ENCODE measurements at places on chromosomes 11 and 22.
A peak's percentile ranks its signal among the peaks of the same experiment; 100 is the strongest.

- no peak for DNase-seq
Measured at GRCh38 chr11:33540946-33541915, 159.4 kb downstream of the C11orf91 start.

GRCh38 chr11:122811721-122812120, 26.6 kb upstream of the CRTAM start:
- DNase-seq, result no peak

DNA sequence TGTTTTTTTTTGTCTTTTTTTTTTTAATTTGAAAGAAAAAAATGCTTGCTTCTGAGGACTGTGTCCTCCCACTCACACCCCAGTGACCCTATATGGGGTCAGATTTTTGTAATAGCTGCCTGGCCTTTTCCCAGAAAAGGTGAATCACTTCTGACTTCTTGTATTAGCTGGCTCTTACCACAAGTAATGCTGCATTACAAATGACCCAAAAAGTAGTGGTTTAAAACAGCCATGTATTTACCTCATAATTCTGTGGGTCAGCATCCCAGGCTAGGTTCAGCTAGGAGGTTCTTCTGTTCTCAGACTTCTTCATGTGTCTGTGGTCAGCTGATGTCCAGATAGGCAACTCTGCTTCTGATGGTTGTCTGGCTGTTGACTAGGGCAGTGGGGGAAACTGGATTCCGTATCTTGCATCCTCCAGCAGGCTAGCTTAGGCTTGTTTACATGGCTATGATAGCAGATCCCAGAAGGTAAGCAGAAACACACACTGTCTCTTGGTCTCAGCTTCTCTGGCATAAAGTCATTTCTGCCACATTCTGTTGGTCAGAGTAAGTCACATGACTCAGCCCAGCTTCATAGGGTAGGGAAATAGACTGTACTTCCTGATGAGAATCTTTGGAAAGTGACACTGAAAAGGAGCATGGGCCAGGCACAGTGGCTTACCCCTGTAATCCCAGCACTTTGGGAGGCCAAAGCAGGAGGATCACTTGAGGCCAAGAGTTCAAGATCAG, 19.5 kb downstream of the LHFPL7 start:
- no peak for DNase-seq

GRCh38 chr11:113289431-113290187, 24.8 kb upstream of the TTC12 start:
- peak; percentile 71 for DNase-seq

DNA sequence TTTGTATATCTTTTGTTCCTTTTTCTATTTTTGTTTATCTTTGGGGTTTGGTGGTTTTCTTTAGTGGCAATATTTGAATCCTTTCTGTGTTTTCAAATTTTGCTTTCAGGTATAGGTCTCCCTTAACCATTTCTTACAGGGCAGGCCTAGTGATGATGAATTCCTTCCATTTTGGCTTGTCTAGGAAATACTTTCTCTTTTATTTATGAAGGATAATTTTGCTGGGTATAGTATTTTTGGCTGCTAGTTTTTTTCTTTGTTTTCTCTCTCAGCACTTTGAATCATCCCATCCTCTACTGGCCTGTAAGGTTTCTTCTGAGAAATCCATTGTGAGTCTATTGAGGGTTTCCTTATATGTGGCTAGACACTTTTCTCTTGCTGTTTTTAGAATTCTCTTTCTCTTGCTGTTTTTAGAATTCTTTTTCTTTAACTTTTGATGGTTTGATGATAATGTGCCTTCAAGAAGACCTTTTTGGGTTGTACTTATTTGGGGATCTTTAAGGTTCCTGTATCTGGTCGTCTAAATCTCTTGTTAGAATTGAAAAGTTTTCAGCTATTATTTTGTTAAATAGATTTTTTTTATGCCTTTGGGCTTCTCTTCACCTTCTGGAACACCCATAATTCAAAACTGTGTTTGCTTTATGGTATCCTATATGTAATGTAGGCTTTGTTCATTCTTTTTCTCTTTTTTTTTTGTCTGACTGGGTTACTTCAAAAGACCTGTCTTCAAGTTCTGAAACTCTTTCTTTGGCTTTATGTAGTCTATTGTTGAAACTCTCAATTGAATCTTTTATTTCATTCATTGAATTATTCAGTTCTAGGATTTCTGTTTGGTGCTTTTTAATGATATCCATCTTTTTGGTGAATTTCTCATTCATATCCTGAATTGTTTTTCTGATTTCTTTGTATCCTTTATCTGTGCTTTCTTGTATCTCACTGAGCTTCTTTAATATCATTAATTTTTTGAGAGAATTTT, 24.5 kb downstream of the CFAP300 start:
- no peak for DNase-seq

- no peak for DNase-seq
Measured at GRCh38 chr11:17273668-17274282, 2.8 kb upstream of the NUCB2 start.

DNA sequence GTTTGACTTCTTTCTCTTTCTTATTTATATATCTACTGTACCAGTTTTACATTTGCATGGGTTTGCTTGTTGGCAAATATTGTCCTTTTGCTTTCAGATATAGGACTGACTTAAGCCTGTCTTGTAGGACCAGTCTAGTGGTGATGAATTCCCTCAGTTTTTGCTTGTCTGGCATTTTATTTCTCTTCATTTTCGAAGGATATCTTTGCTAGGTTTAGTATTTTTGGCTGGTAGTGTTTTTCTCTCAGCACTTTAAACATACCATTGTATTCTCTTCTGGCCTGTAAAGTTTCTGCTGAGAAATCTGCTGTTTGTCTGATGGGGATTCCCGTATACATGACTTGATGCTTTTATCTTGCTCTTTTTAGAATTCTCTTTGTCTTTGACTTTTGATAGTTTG, 14.2 kb upstream of the ZBED5 start:
- DNase-seq, result no peak

GRCh38 chr11:125356797-125357196, 139.3 kb downstream of the FEZ1 start:
- DNase-seq, result no peak

DNA sequence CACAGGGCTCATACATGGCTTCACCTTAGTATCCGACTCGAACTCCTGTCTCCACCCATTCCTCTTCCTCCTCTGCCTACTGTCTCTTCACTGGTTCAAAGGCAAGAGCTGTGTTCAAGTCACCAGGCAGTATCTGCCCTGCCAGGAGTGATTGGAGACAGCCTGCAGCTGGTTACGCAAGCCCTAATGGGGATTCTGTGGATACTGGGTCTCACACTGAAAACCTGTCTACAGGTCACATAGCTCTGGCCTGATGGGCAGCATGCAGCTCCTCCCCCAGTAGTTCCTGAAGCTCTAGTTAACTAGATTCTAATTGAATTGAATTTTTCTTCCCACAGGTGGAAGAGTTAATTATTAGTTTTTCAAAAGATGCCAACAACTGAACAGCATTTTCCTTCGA, 332.2 kb downstream of the TMEM135 start:
- no peak for DNase-seq

DNA sequence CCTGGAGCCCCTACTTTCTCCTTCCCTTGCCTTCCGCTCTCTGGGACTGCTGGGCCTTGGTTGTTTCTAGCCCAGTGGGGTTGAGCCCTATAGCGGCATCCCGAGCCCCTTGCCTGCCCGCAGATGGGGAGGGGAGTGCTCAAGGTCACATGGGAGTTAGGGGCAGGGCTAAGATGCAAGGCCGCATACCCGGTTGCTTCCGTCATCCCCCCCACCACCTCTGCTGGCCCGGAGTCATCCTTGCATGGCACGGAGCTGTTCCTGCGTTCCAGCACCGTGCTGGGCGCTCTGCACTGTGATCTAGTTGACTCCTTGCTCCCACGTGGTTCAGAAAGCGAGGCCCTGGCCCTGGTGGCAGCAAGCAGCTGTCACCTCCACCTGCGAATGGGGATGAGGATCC, 18.0 kb downstream of the FLRT1 start:
- DNase-seq, result no peak

DNA sequence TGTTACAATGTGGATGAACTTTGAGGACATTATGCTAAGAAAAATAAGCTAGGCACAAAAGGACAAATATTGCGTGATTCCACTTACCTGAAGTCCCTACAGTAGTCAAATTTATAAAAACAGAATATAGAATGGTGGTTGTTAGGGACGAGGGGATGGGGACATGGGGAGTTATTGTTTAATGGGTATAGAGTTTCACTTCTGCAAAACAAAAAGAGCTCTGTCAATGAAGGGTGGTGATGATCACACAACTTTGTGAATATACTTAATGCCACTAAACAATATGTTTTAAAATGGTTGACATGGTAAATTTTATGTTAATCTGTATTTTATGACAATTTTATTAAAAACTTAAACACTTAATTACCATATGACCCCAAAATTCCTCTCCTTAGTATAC, 26.1 kb downstream of the INTS4 start:
- DNase-seq, result no peak

- DNase-seq, result no peak
Measured at GRCh38 chr11:35433588-35433987, 14.2 kb upstream of the SLC1A2 start.

DNA sequence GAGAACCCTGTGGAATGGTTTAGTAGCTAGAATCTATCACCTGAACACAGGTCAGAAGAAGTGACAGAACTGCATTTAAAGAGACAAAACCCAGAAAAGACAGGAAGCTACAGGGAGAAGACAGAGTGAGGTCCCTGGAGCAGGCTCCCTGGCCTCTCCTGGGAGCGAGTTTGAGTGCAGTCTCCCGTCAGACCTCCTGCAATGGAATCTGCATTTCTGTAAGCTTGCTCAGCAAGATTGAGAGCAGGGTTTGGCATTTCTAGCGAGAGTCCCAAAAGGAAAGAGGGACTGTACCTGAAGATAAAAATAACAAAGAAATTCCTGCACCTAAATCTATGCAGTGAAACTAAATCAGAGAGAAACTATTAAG, 74.2 kb downstream of the MORC2 start:
- DNase-seq, result no peak

GRCh38 chr11:11583801-11584529, 37.8 kb downstream of the GALNT18 start:
- DNase-seq, result no peak

DNA sequence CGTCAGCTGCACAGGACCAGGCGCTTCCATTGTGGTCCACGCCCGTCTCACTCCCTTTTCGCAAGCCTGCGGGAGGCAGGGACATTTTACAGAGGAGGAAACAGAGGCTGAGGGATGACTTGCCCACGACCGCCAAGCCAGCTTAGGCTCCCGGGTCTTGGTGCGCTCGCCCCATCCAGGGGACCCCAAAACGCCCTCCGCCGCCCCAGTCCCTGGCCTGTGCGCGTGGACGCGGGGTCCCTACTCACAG, 300 bp downstream of the WNT11 start:
- DNase-seq, result no peak

DNA sequence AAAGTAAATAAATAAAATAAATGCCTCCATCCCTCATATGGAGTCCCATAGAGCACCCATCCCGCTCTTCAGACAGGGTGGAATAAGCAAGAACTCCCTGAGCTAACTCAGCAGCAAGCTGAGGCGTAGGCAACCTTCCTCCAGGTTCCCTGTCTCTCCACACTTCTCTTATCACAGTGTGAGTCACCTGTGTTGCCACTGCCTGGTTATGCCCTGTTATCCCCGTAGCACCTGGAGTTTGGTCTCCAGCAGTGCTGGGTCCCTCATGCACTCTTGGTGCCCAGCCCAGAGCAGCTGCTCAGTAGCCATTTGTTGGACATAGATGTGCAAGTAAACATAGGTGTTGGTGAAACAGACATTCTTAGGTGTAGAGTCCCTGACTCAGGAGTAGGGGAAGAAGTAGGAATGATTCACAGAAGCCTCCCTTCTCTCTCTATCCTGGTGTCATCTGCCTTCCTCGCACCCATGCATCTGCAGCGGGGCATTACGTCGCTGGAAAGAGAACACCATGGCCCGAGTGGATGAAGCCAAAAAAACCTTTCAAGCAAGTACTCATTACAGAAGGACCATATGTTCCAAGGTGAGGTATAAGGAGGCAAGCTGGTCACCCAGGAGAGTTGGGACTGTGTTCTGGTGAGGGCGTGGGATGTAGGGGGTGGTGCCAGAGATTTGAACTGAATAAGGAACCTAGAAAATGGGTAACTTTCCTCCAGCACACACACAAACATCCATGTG, 56.0 kb downstream of the PISD start:
- DNase-seq, result no peak

DNA sequence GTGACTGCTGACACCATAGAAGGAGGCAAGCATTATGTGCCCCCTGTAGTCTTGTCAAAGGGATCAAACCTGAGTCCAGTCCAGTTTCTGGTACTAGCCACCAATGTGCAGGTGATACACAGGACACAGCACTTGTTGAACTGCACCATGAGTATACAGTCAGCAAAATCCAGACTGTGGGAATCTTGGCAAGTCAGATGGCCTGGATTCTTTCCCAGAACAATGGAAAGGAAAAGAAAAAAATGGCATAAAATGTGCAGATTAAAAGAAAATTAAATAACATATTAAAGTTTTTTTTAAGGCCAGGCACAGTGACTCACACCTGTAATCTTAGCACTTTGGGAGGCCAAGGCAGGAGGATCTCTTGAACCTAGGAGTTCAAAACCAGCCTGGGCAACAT, 16.8 kb downstream of the CRY2 start:
- DNase-seq, result no peak

DNA sequence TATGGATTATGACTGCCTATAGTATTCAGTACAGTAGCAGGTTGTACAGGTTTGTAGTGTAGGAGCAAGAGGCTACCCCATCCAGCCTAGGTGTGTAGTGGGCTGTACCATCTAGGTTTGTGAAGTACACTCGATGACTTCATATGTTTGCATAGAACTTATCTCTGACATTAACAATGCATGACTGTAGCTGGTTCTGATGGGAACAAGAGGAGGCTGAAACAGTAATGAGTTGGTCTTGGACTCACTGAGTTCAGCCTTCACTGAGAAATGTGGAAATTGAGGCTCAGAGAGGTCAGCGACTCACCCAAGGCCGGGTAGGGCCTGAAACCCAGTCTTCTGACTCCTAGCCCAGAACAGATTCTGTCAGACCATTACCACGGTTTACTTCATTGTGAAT, 13.0 kb downstream of the MYO7A start:
- DNase-seq, result no peak

DNA sequence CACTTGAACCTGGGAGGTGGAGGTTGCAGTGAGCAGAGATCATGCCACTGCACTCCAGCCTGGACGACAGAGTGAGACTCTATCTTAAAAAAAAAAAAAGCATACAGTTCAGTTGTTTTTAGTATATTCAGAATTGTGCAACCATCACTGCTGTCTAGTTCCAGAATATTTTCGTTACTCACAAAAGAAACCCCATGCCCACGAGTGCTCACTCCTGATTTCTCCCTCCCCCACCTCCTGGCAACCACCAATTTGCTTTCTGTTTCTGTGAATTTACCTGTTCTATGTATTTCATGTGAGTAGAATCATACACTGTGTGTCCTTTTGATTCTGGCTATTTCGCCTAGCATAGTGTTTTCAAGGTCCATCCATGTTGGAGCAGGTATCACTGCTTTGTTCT, 24.8 kb downstream of the PTPRJ start:
- DNase-seq, result no peak

DNA sequence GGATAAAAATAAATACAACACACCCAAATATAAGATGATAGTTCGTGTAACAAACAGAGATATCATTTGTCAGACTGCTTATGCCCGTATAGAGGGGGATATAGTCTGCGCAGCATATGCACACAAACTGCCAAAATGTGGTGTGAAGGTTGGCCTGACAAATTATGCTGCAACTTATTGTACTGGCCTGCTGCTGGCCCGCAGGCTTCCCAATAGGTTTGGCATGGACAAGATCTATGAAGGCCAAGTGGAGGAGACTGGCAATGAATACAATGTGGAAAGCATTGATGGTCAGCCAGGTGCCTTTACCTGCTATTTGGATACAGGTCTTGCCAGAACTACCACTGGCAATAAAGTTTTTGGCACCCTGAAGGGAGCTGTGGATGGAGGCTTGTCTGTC, 4.9 kb downstream of the IFT46 start:
- DNase-seq, result no peak

Data from activated CD8-positive, alpha-beta memory T cell treated with anti-CD3 and anti-CD28 coated beads, Interleukin-2, amount 10 ng/mL, durations not matched to agents 7 days and 5 days (primary cell).